ENCODE measurements at places on chromosomes 7 and 10.
A peak's percentile ranks its signal among the peaks of the same experiment; 100 is the strongest.

DNA sequence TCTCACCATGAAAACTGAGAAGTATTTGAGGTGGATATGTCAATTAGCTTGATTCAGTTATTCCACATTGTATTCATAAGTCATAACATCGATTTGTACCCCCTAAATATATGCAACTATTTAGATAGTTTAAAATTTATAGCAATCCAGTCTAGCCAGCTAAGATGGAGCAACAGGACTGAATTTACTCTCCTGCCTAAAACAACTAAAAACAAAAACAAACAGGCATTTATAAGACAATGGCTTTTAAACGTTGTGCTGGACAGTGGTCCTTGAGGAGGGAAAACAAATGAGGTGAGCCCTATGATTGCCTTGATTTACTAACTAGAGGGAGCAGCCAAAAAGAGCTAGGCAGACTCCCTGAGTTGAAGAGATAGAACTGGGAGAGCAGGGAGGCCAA, 814 bp upstream of the GPAM start:
- DNase-seq, result no peak

- no peak for DNase-seq
These were observed 12.6 kb upstream of the PRDX3 start for GRCh38 chr10:119190954-119191785.

- DNase-seq, result peak; percentile 17
These were observed 177.7 kb upstream of the ADO start for GRCh38 chr10:62626817-62627216.

DNA sequence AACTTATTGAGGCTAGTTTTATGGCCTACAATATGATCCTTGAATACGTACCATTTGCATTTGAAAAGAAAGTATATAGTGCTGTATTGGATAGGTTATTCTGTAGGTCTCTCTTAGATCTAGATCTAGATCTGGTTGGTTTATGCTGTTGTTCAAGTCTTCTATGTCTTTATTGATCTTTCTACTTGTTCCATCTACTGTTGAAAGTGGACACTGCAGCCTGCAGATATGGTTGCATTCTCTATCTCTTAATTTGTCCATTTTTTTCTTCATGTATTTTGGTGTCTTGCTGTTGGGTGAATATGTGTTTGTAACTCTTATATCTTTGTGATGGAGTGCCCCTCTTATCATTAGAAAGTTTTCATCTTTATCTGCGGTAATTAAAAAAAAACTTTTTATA, 139.4 kb upstream of the PCDH15 start:
- DNase-seq, result no peak

DNA sequence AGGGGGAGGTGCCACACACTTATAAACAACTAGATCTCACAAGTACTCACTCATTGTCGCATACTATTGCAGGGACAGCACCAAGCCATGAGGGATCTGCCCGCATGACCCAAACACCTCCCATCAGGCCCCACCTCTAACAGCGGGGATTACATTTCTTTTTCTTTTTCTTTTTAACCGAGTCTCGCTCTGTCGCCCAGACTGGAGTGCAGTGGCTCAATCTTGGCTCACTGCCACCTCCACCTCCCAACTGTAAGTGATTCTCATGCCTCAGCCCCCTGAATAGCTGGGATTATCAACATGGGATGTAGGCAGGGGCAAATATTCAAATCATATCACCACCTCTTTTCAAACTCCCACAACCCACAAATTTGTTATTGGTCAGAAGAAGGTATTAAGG, 76.7 kb downstream of the SKAP2 start:
- DNase-seq, result no peak

- DNase-seq, result no peak
These were observed 650.3 kb downstream of the PHTF2 start for GRCh38 chr7:78448911-78449310.

- DNase-seq, result no peak
These were observed 411.2 kb downstream of the KCNMA1 start for GRCh38 chr10:77226452-77226851.

DNA sequence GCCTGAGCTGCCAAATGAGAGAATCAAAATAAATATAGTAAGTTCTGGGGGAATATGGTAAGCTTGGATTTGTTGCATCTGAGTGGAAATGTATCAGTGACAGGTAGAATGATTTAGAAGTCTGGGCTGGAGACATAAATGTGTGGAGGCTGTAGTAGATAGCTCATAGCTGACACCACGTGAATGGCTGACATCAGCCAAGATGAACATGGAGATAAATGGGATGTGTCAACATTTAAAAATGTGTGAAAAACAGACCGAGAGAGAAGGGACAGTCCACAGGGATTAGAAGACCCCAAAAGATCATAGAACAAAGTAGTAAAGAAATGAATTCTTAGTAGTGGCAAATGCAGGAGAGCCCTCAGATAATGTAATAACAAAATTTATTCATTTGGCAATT, 40.9 kb downstream of the NAMPT start:
- DNase-seq, result peak; percentile 79

GRCh38 chr7:36802459-36803135, 78.3 kb upstream of the AOAH start:
- no peak for DNase-seq

DNA sequence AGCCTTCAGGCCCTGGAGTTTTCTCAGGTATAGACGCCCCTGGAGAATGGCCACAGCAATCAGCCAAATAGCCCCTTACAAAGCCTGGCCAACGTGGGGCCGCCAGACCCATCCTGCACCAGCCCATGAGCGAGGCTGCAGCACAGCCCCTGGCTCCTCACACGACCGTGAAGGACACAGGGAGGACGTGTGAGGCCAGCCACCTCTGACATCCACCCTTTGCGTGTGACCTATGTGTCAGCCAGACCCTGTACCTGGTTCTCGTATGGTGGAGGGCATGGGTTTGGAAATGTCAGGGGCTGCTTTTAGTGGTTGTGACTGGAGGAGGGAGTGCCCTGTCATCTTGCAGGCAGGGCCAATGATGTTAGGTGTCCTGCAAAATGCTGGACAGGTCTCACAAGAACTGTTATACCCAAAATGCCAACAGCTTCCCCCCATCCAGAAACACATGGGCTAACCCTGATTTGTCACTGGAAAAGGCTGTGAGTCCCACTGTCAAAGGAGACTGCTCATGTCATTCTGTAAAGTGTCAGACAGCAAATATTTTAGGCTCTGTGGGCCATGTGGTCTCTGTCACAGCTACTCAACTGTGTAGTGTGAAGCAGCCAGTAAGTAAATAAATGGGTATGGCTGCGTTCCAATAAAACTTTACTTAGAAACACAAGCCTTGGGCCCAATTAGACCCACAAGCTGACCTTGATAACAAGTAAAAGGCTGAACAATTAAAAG, 30.0 kb downstream of the NOD1 start:
- no peak for DNase-seq

DNA sequence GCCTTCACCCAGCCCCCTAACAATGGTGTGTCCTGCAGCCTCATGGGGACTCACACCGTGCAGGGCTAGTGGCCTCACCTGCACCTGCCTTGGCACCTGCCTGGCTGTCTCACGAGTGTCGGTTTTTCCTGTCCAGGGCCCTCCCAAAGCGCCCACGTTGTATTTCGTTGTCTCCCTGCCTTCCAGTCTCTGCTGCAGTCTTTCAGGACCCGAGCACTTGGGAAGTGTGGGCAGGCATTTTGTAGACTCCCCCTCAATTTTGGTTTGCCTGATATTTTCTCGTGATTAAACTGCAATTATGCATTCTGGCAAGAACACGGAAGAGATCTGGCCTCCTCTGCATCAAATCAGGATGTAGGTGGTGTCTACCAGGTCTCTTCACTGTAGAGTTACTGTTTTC, 17.9 kb downstream of the BNIP3 start:
- no peak for DNase-seq

- no peak for DNase-seq
These were observed 908.3 kb downstream of the GRID1 start for GRCh38 chr10:85458324-85458723.

GRCh38 chr10:106917452-106918055, 247.0 kb downstream of the SORCS1 start:
- DNase-seq, result no peak

GRCh38 chr10:47076949-47077361, 165.7 kb downstream of the PTPN20 start:
- DNase-seq, result peak; percentile 83

GRCh38 chr7:40220421-40220911, 85.7 kb downstream of the SUGCT start:
- peak; percentile 71 for DNase-seq

GRCh38 chr10:47286591-47287315, 13.2 kb upstream of the GDF10 start:
- no peak for DNase-seq

GRCh38 chr10:3539696-3540383, 245.2 kb downstream of the KLF6 start:
- no peak for DNase-seq

DNA sequence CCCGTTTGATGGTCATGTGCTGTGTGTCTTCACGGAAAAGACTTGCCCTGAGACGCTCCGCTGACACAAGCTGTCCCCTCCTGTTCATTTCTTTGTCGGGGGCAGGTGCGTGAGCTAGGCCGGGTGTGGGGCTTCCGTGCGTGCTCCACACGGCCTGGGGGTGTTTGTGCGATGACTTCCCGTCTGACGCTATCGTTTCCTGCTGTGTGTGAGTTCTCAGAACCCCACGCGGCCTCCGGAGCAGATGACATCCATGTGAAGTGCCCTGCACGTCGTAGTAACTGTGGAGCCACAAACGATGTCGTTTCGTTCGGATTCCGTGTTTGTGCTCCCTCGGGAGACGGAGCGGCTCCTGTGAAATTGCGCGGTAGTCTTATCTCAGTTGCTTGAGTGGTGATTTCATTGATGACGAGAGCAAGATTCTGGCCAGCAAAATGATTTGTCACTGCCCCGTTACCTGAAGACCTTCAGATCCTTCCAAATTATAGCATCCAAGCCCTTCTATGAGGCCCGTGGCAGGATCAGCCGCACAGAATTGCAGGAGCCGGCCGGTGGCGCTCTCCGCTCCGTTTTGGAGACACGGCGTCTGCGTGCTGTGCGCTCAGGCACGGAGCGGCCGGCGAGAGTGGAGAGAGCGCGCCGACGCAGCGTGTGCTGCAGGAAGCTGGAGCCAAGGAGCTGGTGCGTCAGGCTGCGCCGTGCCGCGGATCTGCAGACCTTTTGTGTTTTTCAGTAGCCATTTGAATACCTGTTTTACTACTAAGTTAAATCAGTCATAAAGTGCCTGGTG, 94.9 kb downstream of the NKX6-2 start:
- no peak for DNase-seq

- DNase-seq, result no peak
These were observed 584 bp upstream of the RUNDC3B start for GRCh38 chr7:87627634-87627994.

GRCh38 chr7:102222445-102222844, 64.2 kb upstream of the SH2B2 start:
- peak; percentile 72 for DNase-seq

DNA sequence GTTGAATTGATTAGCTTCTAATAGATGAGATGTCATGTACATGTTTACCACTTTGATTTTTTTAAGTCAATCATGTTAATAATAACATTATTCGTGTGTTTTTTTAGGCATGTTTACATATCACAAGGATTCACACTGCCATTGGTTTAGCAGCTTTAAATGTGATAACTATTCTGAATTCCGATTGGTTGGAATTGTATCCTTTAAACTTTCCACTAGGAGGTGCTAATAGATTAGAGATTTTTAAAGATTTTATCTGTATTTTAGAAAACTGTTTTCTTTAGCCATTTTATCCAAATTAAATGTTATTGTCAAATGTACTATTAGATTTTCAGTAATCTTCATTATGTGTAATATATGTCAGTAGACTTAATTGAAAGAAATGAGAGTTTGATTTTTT, 83.2 kb downstream of the HECTD2 start:
- DNase-seq, result peak; percentile 62

- DNase-seq, result no peak
These were observed 132.6 kb downstream of the LHPP start for GRCh38 chr10:124594240-124594639.

DNA sequence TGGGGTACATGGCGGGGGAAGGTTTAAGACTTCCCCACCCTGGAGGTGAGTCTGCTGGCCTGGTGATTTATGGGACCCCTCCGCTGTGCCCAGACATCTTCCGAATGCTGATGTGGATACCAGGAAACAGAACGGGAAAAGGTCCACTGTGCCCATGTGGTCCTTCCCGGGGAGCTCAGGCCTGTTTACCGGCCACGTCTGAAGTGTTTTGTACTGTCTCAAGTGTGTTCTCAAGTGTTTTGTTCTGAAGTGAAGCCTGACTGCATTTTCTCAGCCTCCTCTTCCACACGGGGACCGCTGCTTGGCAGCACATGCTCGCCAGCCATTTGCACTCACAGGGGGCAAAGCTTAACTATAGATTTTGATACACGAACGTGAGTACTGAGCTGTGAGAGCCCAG, 127.2 kb downstream of the TEX36 start:
- no peak for DNase-seq

- no peak for DNase-seq
These were observed 134.3 kb upstream of the PFKP start for GRCh38 chr10:2933071-2933470.
